Tibial artery (tissue), 4 donors: ENCODE measurements at places on chromosomes 16 and 17.

DNA sequence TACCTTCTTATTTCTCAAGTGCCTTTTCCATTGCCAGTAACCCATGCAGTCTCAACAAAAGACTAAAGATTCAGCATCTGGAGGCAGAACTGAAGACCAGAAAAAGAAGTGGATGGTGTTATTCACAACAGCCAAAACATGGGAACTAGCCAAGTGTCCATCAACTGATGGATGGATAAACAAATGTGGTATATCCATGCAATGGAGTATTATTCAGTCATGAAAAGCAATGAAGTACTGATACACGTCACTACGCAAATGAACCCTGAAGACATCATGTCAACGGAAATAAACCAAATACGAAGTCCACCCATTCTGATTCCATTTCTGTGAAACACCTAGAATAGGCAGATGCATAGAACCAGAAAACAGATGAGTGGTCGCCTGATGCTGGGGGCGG is 25.6 kb downstream of the GAS7 start:
- no peak overlapping the region for H3K4me3 ChIP-seq
- no peaks in the 10 kb centered on the region for H3K27me3 ChIP-seq
- no peak overlapping the region for H3K27ac ChIP-seq
- DNase-seq, result no peak
- H3K36me3 ChIP-seq, result no peaks in the 10 kb centered on the region

DNA sequence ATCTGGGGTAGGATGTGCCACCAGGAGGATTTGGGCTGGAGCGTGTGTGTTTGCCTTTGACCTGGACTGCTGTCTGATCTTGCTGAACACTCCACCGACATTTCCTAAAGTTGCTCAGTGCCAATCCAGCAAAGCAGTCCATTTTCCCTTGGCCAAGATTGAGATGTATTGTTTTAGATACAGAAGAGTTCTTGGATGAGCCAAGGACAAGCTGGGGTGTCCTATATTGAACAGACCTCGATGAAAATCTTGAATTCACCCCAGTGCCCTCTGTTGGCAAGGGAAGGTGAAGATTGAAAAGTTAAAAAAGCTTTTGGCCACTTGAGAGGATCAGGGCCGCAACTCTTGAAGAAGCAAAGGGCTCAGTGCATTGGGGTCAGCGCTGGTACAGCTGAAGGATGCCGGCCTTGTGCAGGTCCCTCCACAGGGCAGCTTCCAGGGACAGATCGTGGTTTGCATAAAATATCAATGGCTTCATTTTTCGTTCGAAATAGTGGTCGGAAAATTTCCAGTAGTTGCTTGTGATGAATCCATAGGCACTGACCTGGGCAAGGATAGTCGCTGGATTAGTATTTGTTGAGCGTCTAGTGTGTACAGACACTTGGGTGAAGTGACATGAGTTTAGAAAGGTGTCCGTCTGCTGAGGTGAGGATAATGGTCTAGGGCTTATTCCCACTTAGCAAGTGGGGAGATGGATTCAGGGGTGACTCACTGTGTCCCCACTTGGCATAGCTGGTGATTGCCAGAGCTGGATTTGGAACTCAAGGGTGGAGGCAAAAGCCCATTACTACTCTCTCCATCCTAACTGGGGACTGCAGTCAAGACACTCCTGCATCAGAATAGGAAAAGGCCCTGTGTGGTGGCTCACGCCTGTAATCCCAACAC is 19.7 kb downstream of the ST6GALNAC2 start:
- H3K27me3 ChIP-seq, result peaks cover 14% of the 10 kb centered on the region
- H3K4me3 ChIP-seq, result no peak overlapping the region
- peaks cover 17% of the 10 kb centered on the region for H3K36me3 ChIP-seq
- DNase-seq, result no peak
- peaks cover 5% of the 10 kb centered on the region for H3K4me1 ChIP-seq
- no peak overlapping the region for H3K27ac ChIP-seq

- H3K27me3 ChIP-seq, result peaks cover 50% of the 10 kb centered on the region
- H3K4me3 ChIP-seq, result peak overlapping the region; percentile 5
- H3K36me3 ChIP-seq, result no peaks in the 10 kb centered on the region
- H3K4me1 ChIP-seq, result no peaks in the 10 kb centered on the region
- H3K27ac ChIP-seq, result no peak overlapping the region
Observed at GRCh38 chr17:8310601-8311123, 621 bp downstream of the ARHGEF15 start.

DNA sequence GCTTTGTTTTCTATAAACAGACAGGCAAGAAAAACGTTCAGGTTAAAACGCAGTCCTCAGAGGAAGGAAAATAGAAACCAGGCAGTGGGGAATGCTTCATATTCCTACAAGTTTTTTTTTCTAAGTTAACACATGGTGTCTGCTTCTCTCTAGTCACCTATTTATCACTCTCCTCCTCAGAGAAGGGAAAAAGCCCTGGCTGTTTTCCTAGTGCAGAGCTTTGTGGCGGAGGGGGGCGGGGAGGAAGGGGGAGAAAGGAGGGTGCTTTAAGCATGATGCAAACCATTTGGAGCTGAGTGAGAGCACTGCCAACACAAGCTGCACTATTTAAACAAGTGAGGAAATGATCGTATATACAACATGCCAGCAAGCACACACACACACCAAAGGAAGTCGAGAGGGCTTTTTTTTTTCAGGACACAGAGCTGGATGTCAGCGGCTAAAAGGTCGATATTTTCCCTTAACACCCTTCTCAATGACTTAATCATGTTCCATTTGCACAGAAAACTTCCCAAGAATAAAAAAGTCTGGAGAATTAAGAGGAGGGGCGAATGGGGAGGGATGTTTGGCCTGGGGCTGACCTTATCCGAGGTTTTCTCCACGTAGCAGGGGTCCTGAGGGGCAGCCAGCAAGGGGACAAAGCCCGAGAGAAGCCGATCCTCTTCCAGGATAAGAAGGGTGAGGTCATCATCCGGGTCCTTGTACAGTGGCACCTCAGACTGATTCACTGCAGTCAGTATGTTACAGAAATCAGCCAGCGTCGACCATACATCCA is 117.4 kb downstream of the HIC1 start:
- peak overlapping the region; percentile 1 for H3K4me3 ChIP-seq
- peaks cover 60% of the 10 kb centered on the region for H3K4me1 ChIP-seq
- peaks cover 20% of the 10 kb centered on the region for H3K36me3 ChIP-seq
- H3K27me3 ChIP-seq, result no peaks in the 10 kb centered on the region

GRCh38 chr17:56801459-56802178 is 32.1 kb downstream of the C17orf67 start:
- no peaks in the 10 kb centered on the region for H3K27me3 ChIP-seq
- H3K4me1 ChIP-seq, result no peaks in the 10 kb centered on the region
- no peaks in the 10 kb centered on the region for H3K36me3 ChIP-seq

- peak overlapping the region; percentile 86 for H3K4me3 ChIP-seq
- peak overlapping the region; percentile 85 for H3K27ac ChIP-seq
- no peaks in the 10 kb centered on the region for H3K36me3 ChIP-seq
- DNase-seq, result peak; percentile 80
- H3K27me3 ChIP-seq, result no peaks in the 10 kb centered on the region
Observed at GRCh38 chr16:8867216-8867931, 1.4 kb downstream of the CARHSP1 start.

- H3K36me3 ChIP-seq, result no peaks in the 10 kb centered on the region
- H3K27ac ChIP-seq, result no peak overlapping the region
- H3K4me3 ChIP-seq, result no peak overlapping the region
- no peaks in the 10 kb centered on the region for H3K4me1 ChIP-seq
- H3K27me3 ChIP-seq, result no peaks in the 10 kb centered on the region
Observed at GRCh38 chr17:9279893-9280292, 258.6 kb downstream of the NTN1 start.

DNA sequence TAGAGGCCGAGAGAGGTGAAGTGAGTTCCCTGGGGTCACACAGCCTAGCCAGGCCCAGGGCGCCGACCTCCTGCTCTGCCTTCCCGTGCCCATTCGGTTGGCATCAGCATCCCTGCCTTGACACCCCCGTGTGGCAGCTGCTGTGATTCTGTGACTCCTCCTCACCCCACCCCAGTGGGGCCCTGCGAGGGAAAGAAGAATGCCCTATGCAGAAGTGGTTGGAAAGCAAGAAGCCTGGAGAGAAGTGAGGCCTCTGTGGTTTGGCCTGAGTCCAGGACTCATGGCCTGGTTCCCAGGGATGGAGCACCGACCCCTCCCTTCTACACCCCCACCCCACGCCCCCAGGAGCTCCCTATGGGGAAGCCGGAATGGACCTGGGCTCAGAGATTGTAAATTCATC is 296.2 kb downstream of the SEC14L1 start:
- H3K27me3 ChIP-seq, result no peaks in the 10 kb centered on the region
- H3K27ac ChIP-seq, result no peak overlapping the region
- no peak overlapping the region for H3K4me3 ChIP-seq
- peak; percentile 77 for DNase-seq

DNA sequence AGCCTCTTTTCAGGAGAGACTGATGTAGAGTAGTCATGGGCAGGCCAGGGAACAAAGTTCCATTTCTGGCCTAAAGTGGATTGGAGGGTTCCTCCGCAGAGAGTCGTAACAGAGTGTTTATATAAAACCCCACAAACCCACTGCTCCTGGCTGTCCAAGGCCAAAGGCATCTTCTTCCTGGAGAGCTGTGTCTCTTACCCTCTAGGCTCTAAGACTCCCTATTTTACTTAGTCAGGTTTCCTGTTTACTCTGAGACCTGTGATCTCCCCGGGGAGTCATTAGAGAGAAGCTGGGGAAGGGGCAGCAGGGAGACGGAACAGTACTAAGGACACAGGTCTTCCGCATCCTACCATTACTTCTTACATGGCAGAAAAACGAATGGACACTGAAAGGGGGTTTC is 69.5 kb downstream of the HIC1 start:
- H3K36me3 ChIP-seq, result peaks cover 6% of the 10 kb centered on the region
